ENCODE measurements at places on chromosomes 16 and 17.

DNA sequence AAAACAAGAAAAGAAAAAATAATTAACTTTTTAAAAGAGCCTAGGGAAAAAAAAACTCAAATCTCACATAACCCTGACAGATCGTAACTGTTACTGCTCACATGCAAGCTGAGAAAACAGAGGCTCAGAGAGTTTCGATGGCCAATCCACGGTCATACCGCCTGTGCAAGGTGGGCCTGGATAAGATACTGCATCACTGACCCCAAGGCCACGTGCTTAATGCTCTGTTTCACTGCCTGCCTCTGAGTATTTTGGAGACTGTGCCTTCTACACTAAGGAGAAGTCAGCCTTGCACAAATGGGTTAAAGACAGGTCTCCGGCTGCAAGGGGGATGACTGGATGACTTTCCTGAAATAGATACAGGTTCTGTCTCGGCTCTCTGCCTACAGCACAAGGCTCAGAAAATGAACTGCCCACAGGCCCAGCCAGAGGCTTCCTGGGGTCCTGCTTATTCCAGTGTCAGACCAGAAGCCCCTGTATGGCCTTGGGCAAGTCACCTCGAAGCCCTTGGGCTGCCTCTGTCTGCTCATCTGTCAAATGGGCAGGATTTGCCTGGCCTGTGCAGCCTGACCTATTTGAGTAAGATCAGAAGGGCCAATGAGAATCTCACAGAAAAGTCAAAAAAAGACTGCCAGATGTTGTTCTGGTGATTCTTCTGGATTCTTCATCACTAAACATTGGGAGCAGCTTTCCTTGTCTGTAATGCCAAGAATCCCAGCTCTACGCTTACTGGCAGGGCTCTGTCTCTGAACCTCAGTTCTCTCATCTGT is 25.8 kb downstream of the CNGB1 start:
- no peak for DNase-seq

- no peak for DNase-seq
These were observed 396.1 kb downstream of the SOX9 start for GRCh38 chr17:72516772-72517399.

GRCh38 chr17:43669971-43670644 is 8.4 kb upstream of the MEOX1 start:
- DNase-seq: no peak

GRCh38 chr17:58380207-58381123 is 28.5 kb upstream of the SUPT4H1 start:
- no peak for DNase-seq

DNA sequence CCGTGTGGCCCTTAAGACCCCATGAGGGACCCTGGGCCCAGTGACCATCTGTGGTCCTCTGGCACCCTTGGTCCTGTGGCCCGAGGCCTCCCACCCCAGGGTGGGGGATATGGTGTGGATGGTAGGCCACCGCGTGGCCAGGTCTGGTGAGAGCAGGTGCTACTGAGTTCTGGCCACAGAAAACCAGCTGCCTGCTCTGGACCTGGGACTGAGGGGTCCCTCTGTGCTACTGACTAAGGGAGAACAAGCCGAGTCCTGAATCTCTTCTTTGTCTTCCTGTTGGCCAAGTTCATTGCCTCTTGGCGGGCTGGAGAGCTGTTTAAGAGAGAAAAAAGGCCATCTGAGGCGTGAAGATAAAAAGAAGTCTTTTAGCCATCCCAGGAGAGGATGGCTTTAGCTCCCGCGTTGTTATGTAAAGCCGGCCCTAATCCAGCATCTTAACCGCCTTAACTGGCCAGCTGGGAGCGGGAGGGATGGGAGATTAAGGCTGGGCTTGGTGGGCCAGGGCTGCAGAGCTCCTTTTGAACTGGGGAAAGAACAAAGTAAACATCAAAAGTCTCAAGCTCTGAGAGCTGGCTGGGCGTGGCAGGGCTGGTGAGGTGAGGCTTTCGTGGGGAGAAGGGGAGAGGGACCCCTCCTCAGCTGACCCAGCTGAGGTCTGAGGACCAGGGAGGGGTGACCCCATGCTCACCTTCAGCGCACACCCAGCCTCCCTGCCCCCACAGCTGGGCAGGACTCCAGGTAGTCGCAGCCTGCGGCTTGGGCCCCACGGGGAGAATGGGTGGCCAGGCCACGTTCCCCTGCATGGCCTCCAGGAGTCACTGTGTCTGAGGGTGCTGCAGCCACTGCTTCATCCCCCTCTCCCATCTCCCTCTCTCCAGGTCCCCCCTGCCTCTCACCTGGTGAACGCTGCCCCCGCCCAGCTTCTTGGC is 62.4 kb downstream of the NKD1 start:
- DNase-seq: no peak

DNA sequence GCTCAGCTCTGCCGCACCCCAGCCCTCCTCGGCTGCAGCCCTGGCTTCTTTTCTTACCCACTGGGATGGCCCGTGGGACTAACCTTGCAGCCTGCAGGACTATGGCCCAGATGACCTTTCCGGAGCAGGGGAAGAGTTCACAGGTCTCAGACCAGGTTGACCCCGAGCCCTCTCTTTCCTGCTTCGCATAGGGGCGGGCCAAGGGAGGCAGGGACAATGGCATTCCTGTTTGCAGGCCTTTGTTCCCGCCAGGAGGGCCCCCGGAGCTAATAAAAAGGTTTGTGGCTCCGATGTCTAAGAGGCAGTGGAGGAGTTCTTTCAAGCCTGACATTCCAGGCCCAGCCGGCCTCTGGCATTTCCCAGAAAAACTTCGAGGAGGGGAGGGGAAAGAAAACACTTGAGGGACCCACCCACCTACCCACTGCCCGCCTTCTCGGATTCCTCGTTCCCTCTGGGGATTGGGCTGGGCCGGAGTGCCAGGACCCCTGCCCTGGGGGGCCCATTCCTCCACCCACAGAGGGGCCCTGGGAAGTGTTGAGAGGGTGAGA is 5.8 kb upstream of the SOCS3 start:
- DNase-seq: no peak

DNA sequence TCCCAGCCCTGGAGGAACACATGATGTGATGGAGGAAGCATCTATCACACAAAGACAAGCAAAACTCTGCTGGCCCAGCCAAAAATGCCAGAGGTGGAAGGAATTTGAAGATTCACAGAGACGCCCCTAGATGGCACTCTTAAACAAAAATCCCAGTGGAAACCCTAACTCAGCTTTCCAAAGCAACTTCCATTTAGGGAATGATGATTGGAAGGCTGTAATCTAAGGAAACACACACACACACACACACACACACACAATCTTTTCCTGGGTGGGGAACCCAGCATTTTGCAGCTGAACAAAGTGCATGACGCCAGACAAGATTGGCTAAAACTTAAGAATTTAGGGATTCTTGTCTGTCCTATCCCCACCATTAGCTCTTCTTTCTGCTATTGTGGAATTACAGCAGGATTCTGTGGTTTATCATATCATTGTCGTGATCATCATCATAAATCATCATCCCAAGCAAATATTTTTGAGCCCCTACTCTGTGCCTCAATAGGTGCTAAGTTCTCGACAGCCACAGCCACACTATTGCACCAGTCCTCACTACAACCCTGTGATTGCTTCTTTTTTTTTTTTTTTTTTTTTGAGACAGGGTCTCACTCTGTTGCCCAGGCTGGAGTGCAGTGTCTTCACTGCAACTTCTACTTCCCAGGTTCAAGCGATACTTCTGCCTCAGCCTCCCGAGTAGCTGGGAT is 1.6 kb upstream of the LDAF1 start:
- no peak for DNase-seq

DNA sequence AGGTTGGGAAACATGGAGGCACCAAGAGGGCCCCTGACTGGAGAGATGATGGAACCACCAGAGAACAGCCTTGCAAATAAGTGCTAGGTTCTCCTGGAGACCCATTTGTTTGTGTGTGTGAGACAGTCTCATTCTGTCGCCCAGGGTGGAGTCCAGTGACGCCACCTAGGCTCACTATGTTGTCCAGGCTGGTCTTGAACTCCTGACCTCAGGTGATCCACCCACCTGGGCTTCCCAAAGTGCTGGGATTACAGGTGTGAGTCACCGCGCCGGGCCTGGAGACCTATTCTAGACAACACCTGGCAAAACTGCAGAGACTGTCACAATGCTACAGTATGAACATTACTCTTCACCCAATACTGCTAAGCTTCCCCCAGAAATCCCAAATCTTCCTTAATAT is 1.5 kb downstream of the NPLOC4 start:
- DNase-seq: no peak

GRCh38 chr16:24070851-24071250 is 185.3 kb upstream of the CACNG3 start:
- DNase-seq: no peak

- no peak for DNase-seq
These were observed 12.0 kb downstream of the USP7 start for GRCh38 chr16:8951447-8952280.

Measured in activated CD4-positive, alpha-beta T cell treated with anti-CD3 and anti-CD28 coated beads for 1 hour (primary cell).